ENCODE measurements at places on chromosomes 2 and 18.

GRCh38 chr18:46721331-46721730, 35.5 kb downstream of the ST8SIA5 start:
- no peak for DNase-seq

- no peak for DNase-seq
Measured at GRCh38 chr2:36824273-36824672, 127.8 kb downstream of the VIT start.

GRCh38 chr2:209523867-209524266, 100.0 kb downstream of the MAP2 start:
- DNase-seq: no peak

DNA sequence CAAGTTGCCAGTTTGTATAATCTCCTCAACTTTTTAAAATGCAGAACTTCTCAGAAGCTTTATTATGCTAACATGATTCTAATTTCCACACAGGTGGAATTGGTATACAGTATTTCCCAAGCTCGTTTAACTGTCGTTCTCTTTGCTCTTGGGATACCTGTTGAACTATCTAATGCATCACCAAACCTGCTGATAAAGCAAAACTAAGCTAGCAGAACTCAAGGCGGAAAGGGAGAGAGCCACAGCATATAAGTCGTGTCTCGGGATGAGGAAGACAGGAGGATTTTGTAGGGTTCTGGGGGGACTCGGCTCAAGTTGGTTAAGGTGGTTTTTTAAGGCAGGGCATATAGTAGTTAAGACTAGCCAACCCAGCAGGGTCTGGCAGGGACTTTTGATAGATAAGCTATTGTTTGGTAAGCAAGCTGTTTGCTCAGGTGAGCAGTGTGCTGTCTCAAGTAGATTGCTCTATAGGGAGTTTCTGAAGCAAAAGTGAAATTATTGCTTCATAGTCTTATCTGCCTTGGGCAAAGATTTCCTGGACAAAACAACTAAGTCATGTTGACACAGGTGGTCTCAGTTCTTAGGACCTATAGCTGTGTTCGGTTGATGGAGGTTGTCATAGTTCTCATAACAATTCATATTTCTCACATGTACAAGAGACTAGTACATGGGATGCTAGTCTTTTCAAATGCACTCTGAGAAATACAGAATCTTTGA, 28.2 kb upstream of the CHRNA1 start:
- DNase-seq: no peak

GRCh38 chr2:19577723-19578122, 219.3 kb upstream of the OSR1 start:
- DNase-seq: no peak

DNA sequence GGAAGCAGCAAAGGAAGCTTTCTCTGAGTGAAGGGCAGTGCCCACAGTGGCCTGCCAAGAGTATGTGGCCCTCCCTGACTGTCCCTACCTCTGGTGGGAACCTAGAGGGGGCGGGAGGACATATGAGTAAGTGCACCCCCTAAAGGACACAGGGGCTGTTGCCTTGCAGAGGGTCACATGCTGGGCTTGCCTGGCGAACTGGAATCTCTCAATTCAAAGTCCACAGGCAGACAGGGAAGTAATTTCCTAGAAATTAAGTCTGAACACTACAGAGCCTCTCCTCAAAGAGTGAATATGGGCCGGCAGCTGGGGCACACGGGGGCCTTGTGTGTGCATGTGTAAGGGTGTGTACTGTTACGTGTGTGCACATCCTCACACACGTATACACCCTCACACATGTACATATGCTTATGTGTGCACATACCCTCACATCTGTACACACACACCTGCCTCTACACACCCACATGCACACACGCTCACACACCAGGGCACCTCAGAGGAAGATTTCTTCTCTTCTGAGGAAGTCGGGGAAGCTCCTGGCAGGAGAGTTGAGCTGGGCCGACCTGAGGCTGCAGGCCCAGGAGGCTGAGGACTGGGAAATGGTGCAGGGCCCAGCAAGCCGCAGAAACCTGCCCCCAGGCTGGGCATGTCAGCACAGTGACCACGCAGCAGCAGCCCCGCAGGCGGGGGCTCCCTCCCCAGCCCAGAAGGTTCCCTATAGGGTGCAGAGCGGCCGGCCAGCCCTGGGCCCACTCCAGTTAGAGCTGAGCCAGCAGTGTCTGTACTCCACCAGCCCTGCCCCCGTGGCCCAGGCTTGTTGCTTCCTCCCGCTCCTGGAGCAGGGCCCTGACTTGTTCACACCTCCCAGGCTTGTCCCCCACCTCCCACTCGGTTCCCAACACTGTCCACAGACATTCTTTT, 77.4 kb upstream of the TAF1B start:
- no peak for DNase-seq

DNA sequence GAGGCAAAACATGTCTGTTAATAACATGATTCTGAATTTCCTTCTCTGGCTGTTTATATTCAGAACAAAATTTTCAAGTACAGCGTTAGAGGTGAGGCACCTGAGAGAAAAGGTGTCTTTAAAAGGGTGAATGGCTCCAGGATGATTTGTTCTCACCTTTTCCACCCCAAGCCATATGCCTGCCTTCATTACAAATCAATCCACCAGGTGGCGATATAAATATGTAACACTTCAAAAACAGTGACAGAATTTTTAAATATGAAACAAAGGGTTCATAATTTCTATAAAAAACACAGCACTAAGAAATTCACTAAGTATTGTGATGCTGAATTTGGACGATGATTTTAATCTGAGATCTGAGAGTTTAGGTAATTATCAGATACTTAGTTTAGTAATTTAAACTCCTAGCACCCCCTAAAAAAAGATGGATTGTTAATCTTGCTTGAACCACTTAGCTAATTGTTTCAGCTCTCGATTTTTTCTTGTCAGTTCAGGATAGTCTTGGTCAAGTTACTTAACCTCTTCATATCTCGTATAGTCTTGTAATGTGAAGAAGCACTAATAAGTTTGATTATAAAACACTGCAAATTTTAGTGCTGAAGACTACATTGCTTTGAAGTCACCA, 528.8 kb downstream of the CPS1 start:
- no peak for DNase-seq

DNA sequence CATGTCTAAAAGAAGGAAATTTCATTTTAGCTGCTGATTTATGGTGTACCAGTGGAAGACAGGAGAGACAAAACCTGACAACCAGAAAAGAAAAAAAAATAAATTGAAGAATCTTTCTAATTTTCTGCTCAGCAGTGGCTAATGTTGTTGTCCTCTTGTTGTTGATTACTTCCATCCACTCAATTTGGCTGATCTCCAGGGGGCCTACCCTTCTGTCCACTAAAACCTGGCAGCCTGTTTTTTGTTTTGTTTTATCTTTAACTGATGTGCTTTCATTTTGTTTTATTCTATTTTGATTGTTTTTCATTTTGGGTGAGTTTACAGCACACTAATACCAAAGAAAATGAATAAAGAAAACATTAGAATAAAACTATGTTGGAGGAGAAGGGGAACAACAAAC, 27.4 kb downstream of the TFPI start:
- no peak for DNase-seq

- DNase-seq: no peak
Measured at GRCh38 chr2:118078734-118079133, 9.5 kb upstream of the INSIG2 start.

DNA sequence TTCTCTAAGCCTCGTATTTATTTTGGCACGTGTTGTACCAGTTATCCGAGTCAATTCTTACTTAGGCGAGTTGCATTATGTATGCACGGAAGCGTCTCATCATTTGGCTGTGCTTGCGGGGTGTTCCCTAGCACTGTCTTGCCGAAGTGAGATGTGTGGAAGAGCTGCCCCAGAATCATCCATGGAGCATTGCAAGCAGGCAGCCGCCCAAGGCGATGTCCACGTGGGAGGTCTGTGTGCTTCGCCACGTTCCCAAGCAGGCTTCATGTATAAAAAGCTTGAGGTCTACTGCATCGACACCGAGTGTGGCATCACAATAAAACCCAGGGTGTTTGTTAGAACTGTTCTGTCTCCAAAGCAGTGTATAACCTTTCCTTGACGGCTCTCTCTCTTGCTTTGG, 849.9 kb downstream of the DCDC2C start:
- DNase-seq: no peak

- DNase-seq: no peak
Measured at GRCh38 chr2:231573698-231574421, 18.8 kb upstream of the TEX44 start.

DNA sequence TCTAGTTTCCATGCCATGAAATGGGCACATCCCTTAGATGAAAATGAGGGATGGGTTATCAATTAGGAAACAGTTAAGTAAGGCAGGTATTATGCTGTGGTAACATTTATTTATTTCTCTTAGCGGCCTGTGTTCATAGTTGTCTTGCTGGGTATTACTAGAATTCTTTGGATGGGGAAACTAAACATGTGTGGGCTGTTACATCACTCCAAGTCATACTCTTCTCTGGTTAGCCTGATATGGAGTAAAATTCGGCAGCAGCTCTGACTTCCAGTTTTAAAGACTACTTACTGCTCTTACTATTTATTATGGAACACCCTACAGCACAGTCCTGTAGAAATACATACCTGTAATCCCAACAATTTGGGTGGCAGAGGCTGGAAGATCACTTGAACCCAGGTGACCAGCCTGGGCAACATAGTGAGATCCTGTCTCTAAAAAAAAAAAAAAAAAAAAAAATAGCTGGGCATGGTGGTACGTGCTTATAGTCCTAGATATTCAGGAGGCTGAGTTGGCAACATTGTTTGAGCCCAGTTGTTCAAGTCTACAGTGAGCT, 33.1 kb upstream of the RASGRP3 start:
- no peak for DNase-seq

DNA sequence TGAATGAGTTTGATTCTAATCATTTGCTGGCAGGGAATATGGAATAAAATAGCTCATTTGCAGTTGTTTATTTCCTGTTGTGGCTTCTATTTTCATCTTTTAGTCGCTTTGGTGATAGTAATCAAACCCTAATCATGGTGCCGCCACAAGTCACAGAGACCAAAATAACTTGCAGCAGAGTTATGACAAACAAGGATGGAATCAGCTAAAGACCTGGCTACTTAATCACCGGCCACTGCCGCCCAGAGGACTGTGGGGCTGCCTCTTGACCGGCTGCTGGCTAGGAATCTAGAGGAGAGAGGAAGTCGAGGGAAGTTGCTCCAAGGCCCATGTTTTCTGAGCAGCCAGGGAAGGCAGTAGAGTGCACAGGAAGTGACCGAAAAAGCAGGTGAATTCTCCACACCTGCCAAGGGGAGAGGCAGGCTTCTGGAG, 5.1 kb upstream of the SMAD7 start:
- no peak for DNase-seq

DNA sequence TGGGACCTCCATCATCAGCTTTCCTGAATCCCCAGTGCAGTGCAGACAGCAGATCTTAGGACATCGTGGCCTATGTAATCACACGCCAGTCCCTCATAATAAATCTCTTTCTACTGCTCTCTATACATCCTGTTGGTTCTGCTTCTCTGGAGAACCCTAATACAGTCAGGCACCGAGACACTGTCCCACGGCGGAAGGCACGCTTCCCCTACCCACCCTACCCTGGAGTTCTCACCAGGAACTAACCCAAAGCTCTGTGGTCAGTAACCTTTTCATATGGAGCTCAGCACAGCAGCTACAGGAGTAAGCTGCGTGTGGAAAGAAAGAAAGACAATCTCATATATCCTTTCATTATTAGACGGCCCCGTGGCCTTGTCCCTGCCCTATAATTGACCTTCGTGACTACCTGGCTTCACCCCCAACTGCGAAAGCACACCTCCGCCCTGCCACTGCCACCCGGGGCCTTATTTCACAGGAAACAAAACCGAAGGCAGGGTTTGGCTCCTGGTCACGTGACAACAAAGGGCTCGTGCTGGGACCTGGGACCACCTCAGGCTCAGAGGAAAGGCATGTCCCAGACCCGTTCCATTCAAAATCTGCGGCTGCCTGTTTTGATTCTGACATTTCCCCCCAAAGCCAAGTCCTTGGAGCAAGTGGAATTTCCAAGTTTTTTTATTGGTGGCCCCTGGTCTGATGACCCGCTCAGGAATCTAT, 99.7 kb upstream of the ODC1 start:
- no peak for DNase-seq

DNA sequence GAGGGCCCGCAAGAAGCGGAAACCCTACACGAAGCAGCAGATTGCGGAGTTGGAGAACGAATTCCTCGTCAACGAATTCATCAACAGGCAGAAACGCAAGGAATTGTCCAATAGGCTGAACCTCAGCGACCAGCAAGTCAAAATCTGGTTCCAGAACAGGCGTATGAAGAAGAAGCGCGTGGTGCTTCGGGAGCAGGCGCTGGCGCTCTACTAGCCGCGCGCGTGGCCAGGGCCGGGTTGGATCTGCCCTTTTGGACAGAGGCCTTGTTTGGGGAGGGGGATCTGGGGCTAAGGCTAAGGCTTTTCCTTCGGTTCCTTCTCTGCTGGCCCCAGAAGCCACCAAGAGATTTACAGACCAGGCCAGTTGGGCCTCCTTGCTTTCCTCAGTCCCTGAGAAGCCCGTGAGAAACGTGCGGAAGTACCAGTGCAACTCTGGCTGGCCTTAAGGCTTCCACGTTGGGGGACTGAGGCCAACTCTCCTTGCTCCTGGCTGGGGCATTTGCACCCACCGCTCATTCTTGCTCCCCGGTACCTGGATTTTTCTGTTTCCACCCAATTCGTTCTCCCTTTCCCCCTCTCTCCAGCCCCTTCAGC, 1.0 kb downstream of the HOXD12 start:
- DNase-seq: no peak

DNA sequence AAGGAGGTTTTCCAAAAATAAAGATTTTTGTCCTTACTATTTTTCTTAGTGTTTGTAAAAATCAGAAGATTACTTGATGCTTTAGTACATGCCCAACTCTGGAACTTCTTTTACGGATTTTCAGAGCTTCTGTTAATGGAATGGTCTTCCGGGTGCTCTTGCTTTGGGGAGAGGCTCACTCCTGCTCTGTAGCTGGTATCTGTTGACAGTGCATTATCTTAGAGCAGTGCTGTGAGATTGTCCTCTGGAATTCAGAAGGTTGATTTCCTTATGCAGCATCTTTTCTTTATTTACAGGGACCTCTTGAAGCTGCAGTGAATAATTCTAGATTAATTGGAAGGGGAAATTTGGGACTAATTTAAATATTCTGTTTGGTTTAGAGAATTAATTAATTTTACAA, 4.6 kb downstream of the MAPRE2 start:
- DNase-seq: no peak

GRCh38 chr2:210442457-210442856, 34.1 kb downstream of the LANCL1 start:
- no peak for DNase-seq

DNA sequence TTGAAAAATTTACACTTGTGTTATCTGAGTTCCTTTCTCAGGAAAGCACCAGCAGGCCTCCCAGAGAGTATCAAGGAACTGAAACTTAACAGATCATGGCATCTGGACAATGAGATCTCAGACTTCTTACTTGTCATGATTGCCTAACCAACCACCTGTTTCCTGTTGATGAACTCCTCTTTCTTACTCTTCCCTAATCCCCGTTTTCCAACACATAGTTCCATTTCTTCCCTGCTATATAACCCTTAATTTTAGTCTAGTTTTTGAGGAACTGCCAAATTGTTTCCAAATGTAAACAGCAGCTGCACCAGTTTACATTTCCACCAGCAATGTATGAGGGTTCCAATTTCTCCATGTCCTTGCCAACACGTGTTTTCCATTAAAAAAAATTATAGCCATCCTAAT, 6.1 kb upstream of the FAM171B start:
- DNase-seq: no peak

- peak; percentile 16 for DNase-seq
Measured at GRCh38 chr2:239928391-239929350, 96.5 kb downstream of the NDUFA10 start.

Data from stimulated activated CD4-positive, alpha-beta T cell treated with anti-CD3 and anti-CD28 coated beads, Interleukin-2, amount 100 ng/mL, for 24 hours (primary cell).